ENCODE measurements at places on chromosomes 5 and 9.

DNA sequence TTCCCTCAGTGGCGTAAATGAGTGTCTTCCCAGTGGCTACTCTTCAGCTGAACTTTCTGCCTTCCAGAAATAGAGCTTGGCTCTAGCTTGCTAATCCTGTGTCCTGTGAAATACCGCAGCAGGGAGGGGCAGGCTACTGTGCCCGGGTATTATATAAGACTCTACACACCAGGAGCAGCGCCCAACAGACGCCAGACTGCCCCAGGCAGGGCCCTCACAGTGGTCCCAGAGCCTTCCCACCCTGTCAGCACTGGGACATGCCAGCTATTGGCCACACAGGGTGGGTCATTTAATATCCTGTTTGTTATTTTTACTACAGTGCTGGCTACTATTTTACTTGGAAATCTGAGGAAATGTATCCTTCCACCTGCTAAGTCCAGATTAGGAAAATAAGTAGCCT lies 121.0 kb downstream of the FEM1C start:
- peak; percentile 49 for DNase-seq

GRCh38 chr9:135741276-135742219 lies 39.6 kb downstream of the KCNT1 start:
- DNase-seq, result no peak

DNA sequence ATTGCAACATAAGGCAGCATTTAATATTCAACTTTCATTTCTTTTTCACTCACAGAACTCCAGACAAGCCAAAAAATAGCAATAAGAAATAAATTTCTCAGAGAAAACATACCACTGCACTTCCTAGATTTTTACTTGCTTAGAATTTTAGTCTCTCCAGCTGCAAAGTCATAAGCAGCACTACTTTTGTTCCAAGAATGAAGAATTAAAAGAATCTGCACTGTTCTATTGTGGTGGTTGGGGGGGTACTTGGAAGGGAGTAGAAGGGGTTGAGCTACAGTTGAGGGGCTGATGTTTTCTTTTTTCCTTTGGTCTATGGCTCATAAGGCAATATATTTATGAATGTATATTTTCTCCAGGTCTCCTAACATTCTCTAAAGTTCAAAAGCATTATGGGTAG lies 144.5 kb downstream of the KIAA0825 start:
- DNase-seq, result no peak

DNA sequence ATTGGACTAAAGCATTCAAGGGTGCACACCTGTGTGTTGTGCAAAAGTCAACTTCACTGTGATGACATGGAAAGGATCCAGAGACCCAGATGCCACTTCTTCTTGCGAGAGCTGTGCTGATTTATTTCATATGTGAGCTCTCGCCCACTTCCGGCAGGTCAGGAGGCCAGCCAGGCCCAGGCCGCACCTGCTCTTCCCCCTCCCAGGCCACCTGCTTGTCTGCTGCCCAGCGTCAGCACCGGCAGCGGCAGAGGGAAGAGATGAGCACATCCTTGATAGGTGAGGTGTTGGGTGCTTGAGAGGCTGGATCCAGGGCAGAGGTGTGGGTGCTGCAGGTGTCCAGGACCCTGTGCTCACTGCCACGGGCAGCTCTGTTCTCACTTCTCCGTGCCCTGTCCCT lies 242.9 kb downstream of the FANCC start:
- no peak for DNase-seq

- DNase-seq, result peak; percentile 77
Measured at GRCh38 chr5:149264439-149265067, 7.1 kb upstream of the AFAP1L1 start.

DNA sequence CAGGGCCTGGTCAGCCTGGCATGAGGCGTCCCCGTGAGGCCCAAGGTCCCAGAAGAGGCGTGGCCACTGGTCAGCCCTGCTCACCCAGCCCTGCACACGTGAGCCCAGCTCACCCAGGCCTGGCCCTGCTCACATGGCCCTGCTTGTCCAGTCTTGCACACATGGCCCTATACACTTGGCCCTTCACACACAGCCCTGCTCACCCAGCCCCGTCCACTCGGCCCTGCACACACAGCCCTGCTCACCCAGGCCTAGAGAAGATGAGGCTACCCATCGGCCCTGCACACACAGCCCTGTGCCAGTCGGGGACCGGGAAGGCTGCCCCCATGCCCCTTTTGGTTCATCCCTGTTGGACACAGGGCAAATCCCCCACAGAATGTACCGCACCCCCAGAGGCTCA lies 28.4 kb downstream of the ZDHHC11B start:
- DNase-seq, result no peak

GRCh38 chr9:135544981-135545635 lies 818 bp upstream of the OBP2A start:
- no peak for DNase-seq

GRCh38 chr9:84296146-84296843 lies 44.3 kb downstream of the SLC28A3 start:
- no peak for DNase-seq
